Mucosa of gallbladder (tissue), 1 donor: ENCODE measurements at places on chromosomes 3 and 15. TPM values are rescaled to one million over a fixed set of nuclear protein-coding genes. Genes with fewer than 3 reads are reported as not detected.

The C3orf18 gene
- 12.3 TPM for total RNA-seq

- DNase-seq, result no peak
These were observed 72.5 kb upstream of the PRR23C start for GRCh38 chr3:139117136-139117675.

DNA sequence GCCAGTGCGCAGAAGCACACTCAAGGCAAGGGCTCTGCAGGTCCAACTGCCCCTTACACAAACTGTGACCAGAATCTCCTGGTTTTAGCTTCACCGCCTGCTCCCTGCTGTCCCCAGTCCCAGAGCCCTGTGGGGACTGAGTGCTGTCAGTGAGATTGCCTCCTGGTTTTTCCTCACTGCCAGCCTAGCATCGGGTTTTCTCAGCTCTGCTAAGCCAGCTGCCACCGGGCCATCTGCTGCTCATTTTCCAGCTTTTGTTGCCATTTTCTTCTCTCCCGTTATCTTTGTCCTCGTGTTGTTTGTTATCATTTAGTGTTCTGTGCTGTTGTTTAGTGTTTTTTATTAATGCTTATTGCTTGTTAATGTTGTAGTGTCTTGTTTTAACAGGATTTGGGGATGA, 79.5 kb upstream of the BLM start:
- DNase-seq, result no peak

DNA sequence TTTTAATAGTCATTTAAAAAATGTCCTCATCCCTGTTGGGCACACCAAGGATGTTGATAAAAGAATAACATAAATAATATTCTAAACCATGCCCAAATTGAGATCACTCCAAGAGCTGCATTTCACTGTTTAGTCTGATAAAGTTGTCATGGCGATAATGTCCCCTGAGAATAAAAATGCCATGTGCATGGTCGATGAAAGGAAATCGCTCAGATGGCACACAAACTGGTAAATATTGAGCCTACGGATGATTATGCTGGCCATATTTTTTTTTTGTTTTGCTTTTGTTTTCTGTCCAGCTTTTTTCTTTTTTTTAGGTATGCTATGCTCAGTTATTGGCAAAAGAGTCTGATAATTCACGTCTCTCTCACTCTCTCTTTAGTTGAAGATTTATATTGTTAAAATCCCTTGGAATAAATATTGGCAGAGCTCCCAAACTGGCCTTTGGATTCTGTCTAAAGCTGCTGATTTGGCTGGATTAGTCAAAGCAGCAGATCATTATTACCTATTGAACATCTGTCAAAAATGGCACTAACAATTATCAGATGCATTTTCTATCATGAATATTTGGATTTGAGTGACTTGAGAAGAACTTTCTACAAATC, 643.8 kb downstream of the SQOR start:
- DNase-seq, result no peak

DNA sequence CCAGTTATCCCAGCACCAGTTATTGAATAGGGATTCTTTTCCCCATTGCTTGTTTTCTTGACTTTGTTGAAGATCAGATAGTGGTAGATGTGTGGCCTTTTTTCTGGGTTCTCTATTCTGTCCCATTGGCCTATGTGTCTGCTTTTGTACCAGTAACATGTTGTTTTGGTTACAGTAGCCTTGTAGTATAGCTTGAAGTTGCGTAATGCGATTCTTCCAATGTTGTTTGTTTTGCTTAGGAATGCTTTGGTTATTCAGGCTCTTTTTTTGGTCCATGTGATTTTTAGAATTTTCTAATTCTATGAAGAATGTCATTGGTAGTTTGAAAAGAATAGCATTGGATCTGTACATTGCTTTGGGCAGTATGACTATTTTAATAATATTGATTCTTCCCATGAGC, 94.3 kb upstream of the CHMP2B start:
- no peak for DNase-seq

- no peak for DNase-seq
These were observed 7.4 kb downstream of the TBC1D23 start for GRCh38 chr3:100268156-100268555.

DNA sequence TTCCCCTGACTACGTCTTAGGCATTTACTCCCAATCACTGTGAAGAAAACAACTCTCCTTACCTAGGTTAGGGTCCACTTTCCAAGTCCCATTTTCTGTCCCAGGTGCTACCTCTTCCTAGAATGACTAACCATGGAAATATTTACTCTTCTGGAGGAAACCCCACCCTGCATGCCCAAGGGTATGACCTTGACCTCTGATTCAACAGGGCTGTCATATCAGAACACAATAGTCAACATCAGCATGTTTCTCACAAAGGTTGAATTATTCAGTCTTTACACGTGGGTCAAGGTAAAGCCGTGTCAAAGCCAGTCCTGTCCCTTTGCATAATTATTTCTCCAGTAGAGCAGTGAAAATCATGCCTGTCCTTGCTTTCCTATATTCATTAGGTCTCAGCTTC, 4.3 kb upstream of the FRMD5 start:
- DNase-seq, result peak; percentile 28

GRCh38 chr3:79314544-79314943, 453.3 kb downstream of the ROBO1 start:
- no peak for DNase-seq

The ELL3 gene
- 8.5 TPM for total RNA-seq

The C3orf49 gene
- not detected for total RNA-seq

DNA sequence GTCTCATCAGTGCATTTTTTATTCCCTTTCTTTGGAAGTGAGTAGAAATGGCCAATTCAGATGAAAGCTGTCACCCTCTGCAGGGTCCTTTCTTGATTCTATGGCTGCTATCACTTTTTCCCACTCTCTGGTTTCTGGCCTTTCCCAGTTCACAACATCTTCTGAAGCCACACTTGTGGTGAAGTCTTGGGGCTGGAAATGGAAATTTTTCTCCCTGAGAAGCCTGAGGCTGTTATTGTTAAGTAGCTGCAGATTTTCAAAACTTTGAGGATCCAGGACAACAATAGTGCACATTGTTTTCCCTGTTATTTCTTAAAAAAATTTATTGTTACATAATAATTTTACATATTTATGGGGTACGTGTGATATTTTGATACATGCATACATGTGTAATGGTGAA, 250.3 kb upstream of the RASGRP1 start:
- DNase-seq, result no peak

The A4GNT gene
- not detected for total RNA-seq

- DNase-seq, result no peak
These were observed 82.1 kb downstream of the SEC22A start for GRCh38 chr3:123283657-123284398.

The TIGIT gene
- 0.40 TPM for total RNA-seq

DNA sequence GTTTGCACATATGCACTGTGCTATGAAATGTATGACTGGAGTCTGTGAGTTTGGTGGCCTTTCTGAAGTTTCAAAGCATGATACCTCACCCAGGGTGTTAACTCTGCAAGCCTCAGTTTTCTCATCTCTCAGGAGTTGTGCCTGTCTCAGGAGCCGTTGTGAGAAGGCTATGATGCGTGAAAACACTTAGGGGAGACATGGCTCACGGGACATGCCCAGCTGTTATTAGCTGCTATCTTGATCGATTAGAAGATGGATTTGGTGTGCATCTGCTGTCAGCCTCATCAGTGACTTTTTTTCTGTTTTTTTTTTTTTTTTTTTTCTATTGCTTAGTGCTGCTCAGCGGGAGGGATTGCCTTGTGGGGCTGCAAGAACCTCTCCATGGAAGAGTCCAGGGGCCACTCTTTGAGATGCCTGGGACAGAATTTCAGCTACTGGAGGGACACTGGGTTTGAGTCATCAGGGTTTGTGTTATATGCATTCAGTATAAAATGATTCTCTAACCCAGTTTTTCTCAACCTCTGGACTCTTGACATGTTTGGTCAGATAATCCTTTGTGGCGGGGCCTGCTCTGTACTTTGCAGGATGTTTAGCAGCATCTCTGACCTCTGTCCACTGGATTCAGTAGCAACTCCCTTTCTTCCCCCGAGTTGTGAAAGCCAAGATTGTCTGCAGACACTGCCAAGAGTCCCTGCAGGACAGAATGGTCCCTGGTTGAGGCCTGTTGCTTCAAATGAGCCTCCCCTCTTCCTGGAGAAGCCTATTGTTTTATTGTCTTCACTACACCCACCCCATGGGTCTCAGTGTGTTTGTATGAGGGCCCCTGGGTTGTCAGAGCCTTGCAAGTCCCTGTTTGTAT, 181.4 kb downstream of the CACNA2D3 start:
- DNase-seq, result no peak

DNA sequence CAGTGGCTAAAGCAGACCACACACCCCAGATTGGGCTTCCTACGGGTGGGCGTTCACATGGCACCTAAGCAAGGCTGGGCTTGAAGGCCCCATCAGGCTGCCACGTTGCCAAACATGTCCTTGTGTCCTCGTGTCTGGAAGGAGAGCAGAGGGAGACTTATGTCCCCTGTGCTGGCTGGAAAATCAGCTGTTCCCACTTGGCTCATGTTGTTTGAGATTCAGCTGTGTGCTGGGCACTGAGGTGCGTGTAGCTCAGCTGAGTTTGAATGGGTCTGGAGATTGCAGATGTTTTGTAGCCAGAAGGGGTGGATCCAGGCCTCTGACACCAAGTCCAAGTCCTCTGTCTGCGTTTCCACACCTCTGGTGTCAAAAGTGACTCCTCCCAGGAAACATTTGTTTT, 34.6 kb downstream of the RLBP1 start:
- DNase-seq, result no peak

DNA sequence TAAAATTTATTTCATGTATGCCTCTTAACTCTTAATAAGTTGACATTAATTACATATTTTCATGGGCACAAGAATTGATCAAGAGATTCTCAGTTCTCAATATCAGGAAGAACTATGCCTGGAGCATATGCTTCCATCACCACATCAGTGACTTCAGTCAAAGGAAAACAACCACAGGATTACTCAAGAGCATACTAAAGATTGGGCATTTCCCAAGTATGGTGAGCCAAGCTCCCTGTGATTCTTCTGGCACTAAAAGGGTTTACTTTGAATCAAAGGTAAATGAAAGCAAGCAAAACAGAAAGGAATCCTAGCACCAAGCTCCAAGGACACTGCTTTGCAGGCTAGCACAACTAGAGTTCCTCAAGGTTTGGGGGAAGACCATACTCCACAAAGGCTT, 44.6 kb downstream of the FMN1 start:
- no peak for DNase-seq

DNA sequence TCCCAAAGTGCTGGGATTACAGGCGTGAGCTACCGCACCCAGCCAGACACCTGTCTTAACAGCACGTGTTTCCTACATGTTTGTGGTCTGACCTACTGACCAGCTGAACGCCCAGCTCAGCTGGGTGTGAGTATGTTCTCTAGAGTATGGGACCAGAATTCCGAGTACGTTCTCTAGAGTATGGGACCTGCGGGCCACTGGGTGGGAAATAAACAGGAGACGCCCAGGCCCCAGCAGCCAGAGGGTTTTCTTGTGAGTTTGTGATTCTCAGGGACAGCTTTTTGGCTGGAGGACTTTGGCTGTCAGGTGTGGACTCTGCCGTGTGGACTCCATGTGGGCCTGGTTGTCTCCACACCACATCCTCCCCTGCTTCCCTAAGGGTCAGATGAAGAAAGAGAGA, 87.3 kb downstream of the CHRD start:
- no peak for DNase-seq

The SEMA4B gene
- total RNA-seq, result 79.7 TPM

DNA sequence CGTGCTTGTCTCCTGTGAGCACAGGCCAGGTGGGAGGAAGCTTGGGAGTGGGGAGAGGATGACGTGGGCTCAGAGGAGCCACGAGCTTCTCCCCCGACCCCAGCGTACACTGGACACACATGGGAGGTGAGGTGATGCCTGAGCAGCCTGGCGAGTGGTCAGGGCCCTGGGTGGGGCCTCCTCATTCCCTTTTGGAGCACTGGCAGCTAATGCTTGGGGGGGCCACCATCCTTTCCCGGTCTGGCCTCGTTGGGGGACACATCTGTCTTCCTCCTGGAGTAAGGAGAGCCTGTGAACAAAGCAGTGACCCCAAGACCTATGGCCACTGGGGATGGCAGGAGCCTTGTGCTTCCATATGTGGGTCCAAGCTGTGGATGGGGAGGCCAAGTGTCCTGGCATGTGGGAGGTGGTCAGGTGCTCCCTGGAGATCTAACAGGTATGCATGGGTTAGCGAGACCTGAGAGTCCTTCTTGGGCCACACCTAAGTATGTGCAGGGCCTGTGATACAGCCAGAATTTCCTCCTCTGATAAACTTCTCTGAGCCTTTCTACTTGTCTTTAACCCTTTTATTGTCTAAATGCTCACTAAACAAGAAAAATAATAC, 9.5 kb downstream of the KLF13 start:
- no peak for DNase-seq

The RTP4 gene
- total RNA-seq, result 5.4 TPM

GRCh38 chr3:4332574-4332973, 29.4 kb downstream of the SETMAR start:
- DNase-seq, result no peak

The NRROS gene
- 6.4 TPM for total RNA-seq

DNA sequence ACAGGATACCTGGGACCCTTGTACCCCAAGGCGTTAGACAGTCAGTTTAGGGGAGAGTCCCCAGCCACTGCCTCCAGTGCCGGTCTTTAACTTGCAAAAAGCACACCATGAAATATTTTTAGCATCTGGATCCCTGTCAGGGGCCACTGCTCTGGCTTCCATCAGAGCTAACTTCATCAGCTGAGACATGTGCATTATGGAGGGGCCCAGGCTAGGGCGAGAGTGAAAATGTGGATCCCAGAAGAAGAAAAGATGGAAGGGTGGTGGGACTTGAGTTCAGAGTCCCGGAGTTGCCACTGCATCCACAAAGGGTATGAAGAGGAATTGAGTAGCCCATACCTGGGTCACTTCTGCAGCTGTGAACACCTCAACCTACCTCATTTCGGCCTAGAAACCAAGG, 23.5 kb upstream of the SPATA12 start:
- DNase-seq, result no peak

- peak; percentile 43 for DNase-seq
These were observed 20.3 kb upstream of the NR2E3 start for GRCh38 chr15:71790081-71790480.

The PCNP gene
- 139 TPM for total RNA-seq

- no peak for DNase-seq
These were observed 25.0 kb downstream of the ADAM10 start for GRCh38 chr15:58724466-58724865.

The UNC13C gene
- total RNA-seq, result 1.6 TPM

The FANCD2OS gene
- not detected for total RNA-seq

- DNase-seq, result no peak
These were observed 235.0 kb downstream of the ULK4 start for GRCh38 chr3:41726891-41727290.
